ENCODE measurements at places on chromosomes 12 and 14.

DNA sequence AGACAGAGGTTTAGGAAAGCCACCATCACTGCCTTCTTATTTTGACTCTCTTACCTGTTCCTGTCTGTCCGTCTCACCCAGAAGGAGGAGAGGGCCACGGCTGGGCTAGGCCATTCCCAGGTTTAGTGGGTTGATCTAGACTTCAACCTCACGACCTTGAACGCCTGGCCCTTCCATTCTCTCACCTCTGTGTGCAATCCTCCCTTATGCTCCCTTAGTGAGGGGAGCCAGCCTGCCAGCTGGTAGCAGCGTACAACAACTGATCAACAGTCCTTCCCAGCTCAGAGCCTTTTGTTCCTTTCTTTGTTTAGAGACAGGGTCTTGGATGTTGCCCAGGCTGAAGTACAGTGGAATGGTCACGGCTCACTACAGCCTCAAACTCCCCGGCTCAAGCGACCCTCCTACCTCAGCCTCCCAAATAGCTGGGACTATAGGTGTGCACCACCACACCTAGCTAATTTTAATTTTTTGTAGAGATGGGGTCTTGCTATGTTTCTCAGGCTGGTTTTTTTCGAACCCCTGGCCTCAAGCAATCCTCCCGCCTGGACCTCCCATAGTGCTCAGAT is 123.9 kb downstream of the ZNF664 start:
- DNase-seq: no peak

DNA sequence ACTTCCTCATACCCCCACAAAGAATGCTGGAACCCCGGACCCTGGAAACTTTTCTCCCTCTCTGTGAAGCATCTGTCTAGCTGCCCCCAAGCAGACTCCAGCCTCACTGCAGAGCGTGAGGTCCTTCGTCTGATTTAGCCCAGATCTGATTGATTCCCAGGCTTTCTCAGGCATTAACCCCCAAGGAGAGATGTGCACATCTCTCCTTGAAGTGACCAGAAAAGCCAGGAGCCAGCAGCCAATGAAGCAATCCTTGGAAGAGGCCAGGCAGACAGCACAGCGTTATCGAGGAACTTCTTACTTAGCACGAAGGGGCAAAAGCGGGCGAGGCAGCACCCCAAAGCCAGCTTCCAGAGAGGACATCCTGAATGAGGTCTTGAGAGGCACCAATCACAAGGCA is 100.7 kb downstream of the ZFP36L1 start:
- DNase-seq: no peak

DNA sequence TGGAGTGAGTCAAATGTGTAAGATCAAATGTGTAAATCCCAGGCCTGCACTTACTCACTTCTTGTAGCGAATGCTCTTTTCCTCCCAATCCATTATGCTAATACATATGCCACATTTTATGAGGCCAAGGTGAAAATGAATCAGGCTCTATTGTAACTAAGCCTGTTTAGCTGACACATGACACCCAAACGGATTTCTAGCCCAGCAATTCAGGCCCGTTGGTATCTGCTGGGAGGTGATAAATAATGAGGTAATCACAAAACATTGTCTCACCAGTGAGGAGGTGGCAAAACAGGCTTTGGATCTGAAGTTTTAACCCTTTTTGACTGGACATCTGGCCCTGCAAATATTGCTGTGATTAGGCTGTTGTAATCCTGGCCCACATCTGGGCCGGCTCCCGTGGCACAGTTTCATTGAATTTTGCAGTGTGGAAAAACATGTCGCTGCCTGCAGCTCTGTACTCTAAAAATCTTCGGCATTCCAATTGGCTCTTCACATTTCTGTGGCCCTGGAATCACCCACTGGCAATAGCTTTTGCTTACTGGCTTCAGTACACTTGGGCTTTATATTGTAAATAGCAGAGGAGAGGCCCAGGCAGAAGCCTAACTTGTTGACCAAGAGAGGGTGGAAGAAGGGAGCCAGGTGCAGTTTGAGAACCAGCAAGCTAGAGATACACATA is 106.1 kb downstream of the PAX9 start:
- DNase-seq: no peak

GRCh38 chr12:119308708-119309456 is 25.6 kb upstream of the CCDC60 start:
- DNase-seq: no peak

- DNase-seq: no peak
These were observed 4.0 kb downstream of the APOBEC1 start for GRCh38 chr12:7661741-7662140.

DNA sequence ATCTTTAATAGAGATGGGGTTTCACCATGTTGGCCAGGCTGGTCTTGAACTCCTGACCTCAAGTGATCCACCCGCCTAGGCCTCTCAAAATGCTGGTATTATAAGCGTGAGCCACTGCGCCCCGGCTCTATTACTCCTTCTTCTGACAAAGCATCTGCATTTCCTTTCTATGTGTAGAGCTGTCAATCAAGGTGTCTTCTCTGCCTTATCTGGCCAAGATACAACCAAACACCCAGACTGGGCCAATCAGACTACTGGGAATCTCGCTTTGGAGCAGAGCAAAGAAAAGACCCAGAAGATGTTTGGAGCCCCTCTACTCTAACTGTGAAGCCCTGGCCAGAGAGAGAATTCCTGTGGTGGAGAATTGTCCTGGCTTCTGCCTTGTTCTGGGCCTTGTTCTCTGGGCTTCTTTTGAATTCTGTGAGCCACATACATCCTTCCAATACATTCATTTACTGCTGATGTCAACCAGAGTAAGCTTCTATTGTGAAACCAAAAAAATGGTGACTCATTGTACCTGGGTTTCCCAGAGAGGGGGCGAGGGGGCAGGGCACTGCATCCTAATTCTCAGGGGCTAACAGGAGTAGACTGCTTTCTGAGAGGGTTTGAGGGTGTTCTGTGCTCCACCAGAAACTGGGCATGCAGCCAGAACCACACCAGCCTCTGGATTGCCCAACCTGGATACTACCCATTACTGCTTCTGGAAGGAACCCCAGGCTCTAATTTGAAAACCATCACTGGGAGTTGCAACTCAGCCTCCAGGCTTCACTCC is 18.8 kb upstream of the FLVCR2 start:
- DNase-seq: no peak

DNA sequence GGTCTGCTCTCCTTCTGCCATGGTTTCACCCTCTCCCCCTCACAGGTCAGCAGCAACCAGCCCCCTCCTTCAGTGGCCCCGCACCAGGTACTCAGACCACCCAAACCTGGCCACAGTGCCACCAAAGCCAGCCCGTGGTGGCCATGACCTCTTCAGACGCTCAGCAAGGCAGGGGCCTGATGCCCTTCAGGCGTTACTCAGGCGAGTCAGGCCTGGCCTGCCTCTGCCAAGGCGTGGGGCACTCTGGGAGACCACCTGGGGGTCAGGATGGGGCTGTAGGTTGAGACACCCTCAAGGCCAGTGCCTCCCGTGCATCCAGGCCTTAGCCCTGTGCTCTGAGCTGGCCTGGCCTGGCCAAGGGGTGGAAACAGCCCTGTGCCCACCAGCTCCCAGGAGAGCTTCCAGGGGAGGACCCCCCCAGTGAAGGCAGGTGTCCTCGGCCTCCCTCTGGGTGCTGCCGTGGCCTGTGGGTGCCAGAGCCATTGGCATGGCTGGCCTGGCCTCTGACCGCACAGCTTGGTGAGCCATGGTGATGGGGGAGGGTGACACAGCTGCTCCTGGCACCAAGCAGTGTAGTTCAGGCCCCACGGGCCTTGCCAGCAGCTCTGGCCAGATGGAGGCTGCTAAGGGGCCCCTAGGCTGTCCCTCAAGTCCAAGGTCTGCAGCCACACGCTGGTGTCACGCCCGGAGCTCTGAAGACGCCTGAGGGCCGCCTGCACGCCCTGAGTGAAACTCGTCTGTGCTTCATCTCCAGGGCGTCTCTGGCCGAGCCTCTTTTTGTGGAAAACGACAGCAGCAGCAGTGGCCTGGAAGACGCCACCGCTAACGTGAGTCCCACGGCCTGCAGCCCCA is 15.1 kb downstream of the XRCC3 start:
- DNase-seq: no peak

DNA sequence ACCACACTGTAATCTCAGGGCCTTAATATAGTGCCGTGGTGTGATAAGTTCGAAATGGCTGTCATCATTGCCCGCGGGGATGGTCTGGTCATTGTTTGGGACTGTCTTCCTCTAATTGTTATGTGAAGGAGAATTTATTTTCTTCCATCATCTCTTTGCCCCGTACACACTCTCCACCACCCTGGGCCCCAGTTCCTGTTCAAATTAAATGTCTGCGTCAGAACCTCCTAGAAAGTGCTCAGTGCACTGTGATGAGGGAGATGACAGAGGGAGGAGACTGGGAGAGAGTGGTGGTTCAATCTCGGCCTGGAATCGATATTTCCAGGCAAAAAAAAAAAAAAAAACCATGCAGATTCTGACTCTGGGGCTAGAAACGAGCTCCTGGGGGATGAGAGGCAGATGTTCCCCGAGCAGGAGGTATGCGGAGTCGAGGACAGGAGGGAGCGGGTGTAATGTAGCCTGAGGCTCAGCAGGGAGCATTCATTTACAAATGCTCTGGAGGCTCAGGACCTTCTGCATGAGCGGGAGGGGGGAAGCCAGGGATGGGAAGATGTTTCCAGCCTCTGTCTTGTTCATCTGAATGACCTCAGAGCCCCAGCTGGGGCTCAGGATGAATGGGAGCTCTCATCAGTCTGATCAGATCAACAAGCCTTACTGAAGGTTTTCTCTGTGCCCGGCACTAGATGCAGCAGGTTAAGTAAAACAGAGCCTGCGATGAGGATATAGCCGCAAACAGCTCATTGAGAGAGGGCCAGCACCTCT is 219.5 kb downstream of the TBX5 start:
- DNase-seq: no peak

- DNase-seq: no peak
These were observed 45.0 kb downstream of the SLC6A12 start for GRCh38 chr12:168763-169525.

GRCh38 chr12:45503899-45504298 is 225.6 kb upstream of the ARID2 start:
- no peak for DNase-seq
